NCI-H510A (cell line): ENCODE measurements at places on chromosomes 7 and 10.

GRCh38 chr7:44184873-44185446, 4.3 kb downstream of the GCK start:
- no peak for DNase-seq

GRCh38 chr7:137934941-137935883, 66.7 kb downstream of the CREB3L2 start:
- no peak for DNase-seq

DNA sequence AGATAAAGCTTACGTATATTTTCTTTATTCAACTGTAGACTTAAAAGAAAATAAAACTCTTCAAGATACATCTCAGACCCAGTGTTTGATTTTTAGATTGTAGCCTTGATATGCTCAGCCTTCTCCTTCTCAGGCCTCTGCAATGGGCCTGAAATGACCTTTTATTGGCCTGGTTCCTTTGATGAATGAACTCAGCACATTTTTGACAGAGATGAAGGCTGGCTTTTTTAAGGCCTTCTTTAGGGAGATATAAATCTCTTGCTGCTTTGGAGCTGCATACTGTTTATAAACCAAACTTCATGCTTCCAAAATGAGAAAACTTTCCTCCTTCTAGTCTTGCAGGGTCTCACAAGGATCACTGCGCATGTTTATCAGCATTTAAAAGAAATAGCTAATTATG, 1049.8 kb downstream of the LRMDA start:
- DNase-seq: no peak

DNA sequence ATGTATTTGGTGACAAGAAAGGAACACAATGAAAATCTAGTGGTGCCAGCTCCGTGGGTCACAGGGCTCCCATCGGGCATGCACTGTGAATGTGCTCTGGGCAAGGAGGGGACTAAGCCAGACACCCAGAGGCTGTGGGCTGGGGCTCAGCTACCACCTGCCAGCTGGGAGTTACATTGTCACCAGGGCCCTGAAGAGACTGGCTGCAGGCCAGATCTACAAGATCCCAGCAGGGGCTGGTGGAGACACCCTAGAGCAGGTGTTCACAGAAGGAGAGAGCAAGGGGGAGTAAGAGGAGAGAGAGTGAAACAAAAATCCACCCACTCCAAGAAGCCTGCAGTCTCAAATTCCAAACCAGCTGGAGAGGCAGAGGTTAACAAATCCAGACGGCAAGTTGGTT, 116.6 kb upstream of the ADCY1 start:
- DNase-seq: no peak

DNA sequence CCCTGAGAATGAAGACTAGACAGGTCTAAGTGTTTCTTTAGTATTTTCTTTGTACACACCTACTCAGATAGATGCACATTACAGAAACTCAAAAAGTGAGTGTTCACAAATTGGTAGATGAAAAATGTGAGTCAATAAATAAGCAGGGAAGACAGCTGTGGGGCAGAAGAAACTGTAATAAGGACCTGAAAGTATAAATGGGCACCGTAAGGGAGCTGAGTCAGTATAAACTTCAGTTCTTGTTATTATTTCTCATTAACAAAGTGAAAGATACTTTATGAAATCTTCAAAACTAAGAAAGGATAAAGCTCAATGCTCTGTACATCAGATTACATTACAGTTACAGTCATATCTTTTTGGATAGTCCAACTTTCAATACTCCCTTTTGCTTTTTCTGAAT, 2.5 kb downstream of the MTPN start:
- no peak for DNase-seq

GRCh38 chr10:51244748-51245490, 170.6 kb downstream of the PRKG1 start:
- DNase-seq: no peak

GRCh38 chr7:100867776-100868485, 744 bp downstream of the TRIP6 start:
- no peak for DNase-seq

DNA sequence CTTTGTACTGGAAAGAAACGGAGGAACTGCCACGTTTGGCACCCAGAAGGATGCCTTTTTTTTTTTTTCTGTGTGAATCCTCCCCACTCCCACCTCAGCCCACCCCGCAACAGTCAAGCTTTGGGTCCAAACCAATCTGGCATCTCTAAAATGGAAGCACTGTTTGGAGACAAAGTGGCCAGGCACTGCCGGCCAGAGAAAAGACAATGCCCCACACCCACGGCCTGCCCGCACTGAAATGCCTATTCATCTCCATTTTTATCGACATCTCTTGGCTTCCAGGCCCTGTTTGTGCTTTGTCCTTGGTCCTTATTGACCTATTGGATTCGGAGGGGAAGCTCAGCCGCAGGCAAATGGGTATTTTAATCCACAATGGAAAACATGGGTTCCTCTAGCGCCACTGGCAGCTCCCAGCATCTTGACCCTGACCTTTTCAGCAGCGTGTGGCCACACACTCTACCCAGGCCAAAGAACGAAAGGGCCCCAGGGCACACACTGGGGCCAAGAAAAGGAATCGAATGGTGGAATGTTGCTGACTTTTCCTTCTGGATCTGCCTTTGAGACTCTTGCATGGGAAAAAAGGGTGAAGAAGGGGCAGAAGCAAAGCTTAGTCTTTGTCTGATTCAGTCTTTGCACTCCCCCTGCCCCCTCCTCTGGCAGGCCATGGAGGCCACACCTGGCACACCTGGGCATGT, 162.6 kb upstream of the CDCA7L start:
- DNase-seq: no peak

GRCh38 chr10:128180843-128181242, 54.6 kb upstream of the MKI67 start:
- DNase-seq: no peak

- no peak for DNase-seq
Observed at GRCh38 chr7:123974326-123974908, 49.4 kb downstream of the SPAM1 start.

GRCh38 chr7:15068324-15068723, 165.8 kb upstream of the DGKB start:
- no peak for DNase-seq

DNA sequence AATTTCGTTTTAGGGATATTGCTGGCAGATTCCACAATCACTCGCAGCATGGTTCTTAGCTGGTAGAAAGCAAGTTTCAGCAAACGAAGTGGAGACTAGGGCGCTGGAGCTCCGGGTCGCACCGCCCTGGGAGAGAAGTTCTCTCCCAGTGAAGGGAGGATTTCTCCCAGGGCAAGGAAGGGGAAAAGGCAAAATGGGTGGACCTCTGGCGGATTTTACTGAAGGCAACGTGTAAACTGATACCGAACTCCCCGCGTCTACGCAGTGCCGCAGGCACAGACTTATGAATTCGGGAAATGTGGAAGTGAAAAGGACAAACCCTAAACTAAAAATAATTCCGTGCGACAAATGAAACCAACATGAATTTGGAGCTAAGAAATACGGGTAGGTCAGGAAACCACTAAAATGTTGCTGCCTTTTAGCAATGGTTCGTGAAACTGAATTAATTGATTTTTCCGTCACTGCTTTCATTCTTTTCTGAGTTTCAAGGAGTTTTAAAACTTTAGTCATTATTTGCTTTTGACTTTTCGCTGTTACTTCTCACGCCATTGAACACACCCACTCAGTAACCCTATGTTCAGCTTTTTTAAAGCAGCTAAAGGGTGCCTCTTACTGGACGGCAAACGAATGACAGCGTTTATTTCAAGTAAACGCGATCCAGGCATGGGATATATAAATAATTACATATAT, at the start of gene MYOF:
Gene MYOF, minus strand, starts transcription at position 190 of the 690 bp plus-strand sequence. Its CDS starts 140 bp downstream, at position 50.
- peak; percentile 20 for DNase-seq

DNA sequence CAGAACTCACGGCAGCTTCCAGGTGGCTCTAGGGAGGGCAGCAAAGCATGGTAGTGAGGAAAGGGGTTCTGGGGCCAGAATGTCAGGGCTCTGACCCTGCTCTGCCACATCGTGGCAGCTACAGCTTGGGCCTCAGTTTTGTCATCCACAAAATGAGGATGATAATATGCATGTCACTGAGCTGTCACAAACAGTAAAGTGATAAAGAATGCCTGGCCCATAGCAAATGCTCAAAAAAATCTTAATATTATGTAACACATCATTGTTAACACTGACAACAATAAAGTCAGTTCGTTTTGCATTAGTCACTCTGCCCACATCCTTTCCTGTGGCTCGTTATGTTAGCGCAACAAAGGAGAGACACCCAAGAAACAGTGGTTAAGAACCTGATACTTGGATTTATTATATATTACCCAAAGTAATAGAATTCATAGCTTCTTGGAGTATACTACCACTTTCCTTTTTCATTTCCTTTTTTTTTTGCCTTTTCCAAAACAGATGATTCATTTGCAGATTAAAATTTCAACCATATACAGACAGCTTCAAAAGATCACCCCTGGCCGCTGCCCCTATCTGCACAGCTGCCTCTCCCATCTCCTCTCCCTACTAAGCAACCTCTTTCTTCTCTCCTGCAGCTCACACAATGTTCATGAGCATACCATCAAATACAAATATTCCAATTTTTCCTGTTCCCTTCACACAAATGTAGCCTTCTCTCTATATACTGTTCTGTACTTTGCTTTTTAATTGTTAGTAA, 45.5 kb upstream of the DDC start:
- DNase-seq: no peak

- DNase-seq: no peak
Observed at GRCh38 chr7:146004805-146005204, 111.8 kb upstream of the CNTNAP2 start.

- DNase-seq: no peak
Observed at GRCh38 chr10:14048930-14049613, 281.7 kb downstream of the FRMD4A start.

GRCh38 chr10:78545756-78546155, 512.1 kb downstream of the RPS24 start:
- DNase-seq: no peak

GRCh38 chr7:75738604-75738974, at the start of gene HIP1:
HIP1 (minus strand) TSS chr7:75738941; CDS start chr7:75738920, 21 bp downstream.
- no peak for DNase-seq

DNA sequence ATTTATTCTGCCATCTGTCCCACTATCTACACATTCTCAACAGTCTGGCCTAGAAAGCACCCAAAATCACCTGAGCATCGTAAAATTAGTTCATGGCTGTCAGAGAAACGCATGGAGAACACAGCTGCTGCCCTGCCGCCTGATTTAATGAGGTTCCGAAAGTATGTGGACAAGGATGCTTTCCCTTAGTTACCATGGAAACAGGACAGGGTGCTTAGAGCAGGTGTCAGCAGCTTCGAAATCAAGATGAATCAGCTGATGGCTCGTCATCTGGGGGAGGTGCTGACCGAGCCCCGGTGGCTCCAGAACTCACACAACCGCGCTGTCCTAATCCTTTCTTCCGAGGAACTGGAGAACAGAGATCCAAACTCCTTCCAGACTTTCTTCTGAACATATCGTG, 151.5 kb downstream of the TEX36 start:
- no peak for DNase-seq

DNA sequence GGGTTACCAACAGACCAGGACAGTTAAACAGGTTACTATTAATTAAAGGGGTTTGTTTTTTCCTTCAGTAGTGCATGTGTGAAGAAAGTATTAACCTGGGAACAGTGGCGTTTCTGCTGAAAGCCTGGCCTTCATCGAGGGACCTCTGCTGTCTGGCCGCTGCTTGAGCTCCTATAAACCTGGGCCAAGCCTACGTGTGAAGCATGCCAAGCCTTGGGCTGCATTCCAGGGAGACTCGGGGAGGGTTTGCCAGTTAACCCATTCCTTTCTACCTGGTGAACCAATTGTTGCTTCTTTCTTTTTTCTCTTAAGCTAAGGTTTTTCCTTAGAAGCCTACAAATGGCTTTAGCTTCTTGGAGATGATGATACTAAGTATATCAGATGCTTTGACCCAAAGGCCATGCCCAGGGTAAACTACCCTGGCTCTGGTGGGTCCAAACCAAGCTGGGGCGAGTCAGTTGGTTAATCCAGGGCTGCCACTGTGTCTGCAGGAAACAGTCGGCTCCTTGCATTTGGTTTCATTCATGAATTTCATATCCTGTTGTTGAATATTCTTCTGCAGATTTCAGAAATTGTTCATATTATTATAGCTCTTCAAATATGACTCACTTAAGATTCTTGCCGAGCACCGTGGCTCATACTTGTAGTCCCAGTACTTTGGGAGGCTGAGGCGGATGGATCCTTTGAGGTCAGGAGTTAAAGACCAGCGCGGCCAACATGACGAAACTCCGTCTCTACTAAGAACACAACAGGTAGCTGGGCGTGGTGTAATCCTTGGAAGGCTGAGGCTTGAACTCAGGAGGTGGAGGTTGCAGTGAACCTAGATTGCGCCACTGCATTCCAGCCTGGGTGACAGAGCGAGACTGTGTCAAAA, 23.8 kb downstream of the PFKP start:
- no peak for DNase-seq

GRCh38 chr7:90230834-90231233, 14.1 kb upstream of the CFAP69 start:
- no peak for DNase-seq

GRCh38 chr10:100346351-100346764, 675 bp upstream of the SCD start:
- DNase-seq: peak; percentile 66

DNA sequence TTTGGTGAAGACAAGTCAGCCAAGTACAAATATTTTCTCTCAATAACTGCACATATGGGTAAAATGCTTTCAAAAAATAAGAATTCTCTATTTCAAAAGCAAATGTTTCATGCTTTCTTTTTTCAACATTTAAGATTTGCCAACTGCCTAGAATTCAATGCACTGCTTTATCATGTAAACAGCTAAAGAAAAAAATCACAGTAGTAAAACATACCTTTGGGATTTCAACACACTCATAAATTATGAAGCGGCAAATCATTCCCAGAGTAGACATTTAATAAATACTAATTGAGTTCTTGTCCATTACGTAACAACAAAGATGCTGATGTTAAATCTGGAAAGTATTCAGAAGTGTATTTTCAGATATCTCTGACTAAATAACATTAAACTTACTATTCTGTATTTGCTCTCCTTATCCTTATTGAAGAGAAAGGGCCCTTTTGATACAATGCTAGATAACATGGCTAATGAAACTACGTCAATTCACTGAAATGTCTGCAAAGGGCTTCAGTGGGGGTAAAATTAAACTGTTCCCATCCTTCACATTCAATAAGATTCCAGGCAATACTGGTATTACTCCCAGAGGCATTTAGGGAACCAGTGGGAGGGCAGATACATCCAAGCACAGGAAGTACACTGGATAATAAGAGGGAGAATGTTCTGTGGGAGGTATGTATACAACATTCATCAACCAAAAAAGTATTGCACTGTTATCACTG, 13.9 kb downstream of the NAPEPLD start:
- DNase-seq: no peak

- no peak for DNase-seq
Observed at GRCh38 chr10:66990143-66990830, 64.5 kb downstream of the LRRTM3 start.

DNA sequence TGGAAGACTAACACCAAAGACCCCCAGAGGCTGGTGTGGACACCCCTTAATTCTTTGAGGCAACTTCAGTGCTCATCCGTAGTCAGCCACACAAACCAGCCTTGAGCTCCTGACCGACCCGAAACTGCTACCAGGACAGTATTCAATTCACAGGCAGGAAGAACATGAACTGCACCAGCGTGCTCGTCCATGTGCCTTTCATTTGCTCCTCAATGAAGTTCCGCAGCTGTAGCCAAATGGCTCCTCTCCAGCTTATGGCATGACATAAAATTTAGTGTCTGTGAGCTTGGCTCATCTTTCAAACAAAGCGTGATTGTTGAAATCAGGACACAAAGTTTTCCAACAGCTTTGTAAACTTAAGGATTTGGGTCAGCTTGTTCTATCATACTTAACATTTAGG, 144.1 kb upstream of the FAM171A1 start:
- DNase-seq: no peak

GRCh38 chr10:90944749-90945148, 23.9 kb upstream of the ANKRD1 start:
- no peak for DNase-seq
